NCI-H510A (cell line): ENCODE measurements at places on chromosomes 12 and 14.

DNA sequence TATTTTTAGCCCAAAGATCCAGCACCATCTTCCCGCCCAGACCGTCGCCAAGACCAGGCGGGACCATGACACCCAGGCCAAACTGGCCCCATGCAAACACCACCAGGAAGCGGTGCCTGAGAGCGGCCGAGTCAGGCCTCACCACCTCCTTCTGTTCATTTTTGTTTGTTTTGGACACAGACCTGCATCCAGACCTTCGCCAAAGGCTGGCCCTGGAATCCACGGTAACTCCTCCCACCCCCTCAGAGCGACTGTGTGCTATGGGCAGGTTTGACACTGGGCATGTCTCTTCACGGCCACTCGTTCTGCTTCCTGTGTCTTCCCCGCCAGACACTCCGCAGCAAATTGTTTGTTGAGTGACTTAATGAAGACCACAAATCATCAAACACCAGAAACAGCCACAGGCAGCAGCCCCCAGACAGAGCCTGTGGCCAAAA lies 47.1 kb downstream of the NCOR2 start:
- DNase-seq: peak; percentile 57

GRCh38 chr12:81610955-81611889 lies 147.9 kb downstream of the PPFIA2 start:
- no peak for DNase-seq

GRCh38 chr12:32252199-32253073 lies 145.8 kb downstream of the BICD1 start:
- no peak for DNase-seq

DNA sequence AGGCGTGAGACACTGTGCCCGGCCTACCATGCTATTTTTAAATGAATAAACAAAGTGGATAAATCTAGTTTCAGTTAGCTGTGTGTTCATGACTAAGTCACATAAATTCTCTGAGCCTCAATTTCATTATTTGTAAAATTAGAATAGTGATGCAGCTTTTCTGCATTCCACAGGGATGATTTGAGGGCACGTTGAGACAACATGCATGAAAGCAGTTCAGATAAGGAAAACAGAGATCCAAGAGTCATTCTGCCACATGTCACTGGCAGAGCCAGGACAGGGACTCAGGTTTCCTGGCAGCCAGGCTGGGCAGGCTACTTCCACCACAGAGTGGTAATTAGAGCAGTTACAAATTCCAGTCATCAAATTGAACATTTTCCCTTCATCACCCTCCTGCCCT lies 2.9 kb upstream of the PPP4R4 start:
- no peak for DNase-seq

DNA sequence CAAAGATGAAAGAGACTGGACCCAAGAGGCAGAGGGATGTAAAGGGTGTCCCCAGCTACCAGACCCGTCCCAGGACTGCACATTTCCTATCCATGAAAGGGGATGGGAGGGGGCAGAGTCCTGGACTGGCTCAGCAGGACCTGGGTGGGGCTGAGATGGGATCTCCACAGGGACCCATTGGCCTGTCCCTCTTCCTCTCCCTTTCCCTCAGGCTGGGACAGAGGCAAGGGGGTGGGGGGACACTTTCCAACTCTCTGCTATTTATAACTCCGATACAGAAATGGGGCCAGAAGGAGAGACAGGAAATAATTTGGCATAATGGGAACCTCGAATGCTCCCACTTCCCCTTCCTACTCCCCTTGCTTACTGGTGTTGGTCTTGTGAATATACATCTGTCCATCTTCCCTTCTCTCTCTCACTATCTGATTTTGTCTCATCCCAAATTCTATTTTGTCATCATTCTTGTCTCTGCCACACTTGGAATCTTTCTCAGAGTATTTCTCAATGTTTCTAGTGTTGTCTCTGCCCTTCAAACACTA lies 1.1 kb upstream of the ITGA7 start:
- no peak for DNase-seq

DNA sequence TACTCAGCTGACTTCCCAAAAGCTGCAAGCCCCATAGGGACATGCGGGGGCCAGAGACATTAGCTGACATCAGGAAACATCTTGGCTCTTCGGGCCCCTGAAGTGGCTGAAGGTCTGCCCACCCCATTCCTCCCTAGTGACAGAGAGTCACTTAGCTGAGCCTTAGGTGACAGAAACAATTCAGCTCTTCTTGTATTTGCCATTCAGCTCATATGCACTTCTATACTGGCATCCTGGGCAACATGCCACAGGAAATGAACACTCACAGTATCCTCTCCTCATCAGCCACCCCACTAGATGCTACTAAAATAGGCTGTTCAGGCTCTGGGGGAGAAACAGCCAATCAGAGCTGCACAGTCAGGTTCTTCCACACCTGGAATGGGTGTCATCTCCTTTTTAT lies 3.4 kb downstream of the DCTN2 start:
- DNase-seq: peak; percentile 71

GRCh38 chr14:104903990-104904389 lies 20.7 kb upstream of the PLD4 start:
- DNase-seq: no peak

DNA sequence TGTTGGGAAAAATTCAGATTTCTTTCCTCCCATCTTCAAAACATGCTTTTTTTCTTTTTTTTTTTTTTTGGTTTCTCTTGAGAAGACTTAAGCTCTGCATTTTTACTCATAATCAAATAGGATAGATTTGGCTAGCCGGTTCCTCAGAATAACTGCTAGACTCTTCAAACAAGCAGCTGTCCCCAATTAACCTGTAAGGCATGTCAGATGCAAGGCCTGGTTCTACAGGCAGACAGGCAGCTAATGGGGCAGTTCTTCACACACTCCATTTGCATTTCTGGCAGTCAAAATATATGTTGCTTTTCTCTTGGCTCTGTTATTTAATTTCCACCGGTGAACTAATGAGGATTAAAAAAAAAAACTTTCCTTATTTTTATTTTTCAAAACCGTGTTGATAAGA lies 228.0 kb upstream of the ATP2B1 start:
- DNase-seq: no peak

DNA sequence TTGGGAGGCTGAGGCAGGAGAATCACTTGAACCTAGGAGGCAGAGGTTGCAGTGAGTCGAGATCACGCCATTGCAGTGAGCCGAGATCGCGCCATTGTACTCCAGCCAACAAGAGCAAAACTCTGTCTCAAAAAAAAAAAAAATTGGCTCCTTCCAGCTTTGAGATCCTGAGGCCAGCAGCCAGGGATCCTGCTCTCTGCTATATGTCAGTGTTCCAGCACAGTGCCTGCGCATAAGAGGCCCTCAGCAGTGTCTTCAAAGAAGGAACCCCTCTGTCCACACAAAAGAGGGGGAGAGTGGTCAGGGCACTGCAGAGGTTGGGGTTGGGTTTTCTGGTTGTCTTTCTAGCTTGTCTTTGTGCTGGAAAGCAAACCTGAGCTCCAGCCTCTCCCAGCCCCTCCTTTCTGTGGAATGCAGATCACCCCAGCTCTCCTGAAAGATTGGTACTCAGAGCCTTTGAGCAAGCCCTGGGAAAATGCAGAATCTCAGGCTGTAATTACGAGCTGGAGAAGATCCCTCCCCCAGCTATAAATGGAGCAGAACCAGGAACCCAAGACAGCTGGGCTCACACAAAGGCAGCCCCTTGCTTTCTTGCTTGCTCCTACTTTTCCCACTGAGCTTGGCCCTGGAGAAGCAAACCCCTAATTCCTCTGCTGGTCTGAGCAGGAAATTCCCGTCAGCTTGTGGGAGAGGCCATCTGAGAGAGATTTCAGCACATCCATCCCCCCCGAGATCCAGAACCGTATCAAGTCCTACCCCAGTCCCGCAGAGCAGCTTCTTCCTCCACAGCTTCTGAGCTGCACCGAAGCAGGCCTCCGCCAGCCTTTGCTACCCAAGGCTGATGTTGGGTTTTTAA lies 205.7 kb downstream of the ZFP36L1 start:
- no peak for DNase-seq

- no peak for DNase-seq
Measured at GRCh38 chr12:4119157-4119761, 154.3 kb upstream of the CCND2 start.

DNA sequence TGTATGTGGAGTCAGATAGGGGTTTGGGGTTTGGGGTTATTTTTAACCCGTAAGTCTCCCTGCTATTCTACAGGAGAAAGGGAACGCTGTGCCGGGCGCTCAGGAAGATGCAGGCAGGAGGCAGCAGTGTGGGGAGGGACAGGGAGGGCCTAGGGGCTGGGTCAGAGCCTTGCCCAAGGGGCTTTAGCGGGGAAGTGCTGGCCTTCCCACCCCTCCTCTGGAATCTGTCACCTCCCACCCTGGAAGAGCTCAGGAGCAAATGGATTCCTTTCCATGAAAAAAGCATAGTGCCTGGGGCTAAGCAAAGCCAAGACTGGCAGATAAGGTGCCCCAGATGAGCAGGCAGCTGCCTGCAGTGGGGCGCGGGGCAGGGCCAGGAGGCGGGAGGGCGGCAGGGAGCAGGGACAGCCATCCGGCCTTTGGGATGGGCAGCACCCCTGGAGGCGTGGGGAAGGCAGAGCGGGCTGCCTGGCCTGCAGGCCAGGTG lies 7.3 kb upstream of the INF2 start:
- DNase-seq: no peak

GRCh38 chr12:131046813-131047788 lies 93.4 kb downstream of the ADGRD1 start:
- DNase-seq: no peak

- DNase-seq: no peak
Measured at GRCh38 chr12:105212438-105212837, 23.5 kb downstream of the APPL2 start.

GRCh38 chr14:101957406-101958234 lies 6.8 kb upstream of the DYNC1H1 start:
- DNase-seq: no peak

DNA sequence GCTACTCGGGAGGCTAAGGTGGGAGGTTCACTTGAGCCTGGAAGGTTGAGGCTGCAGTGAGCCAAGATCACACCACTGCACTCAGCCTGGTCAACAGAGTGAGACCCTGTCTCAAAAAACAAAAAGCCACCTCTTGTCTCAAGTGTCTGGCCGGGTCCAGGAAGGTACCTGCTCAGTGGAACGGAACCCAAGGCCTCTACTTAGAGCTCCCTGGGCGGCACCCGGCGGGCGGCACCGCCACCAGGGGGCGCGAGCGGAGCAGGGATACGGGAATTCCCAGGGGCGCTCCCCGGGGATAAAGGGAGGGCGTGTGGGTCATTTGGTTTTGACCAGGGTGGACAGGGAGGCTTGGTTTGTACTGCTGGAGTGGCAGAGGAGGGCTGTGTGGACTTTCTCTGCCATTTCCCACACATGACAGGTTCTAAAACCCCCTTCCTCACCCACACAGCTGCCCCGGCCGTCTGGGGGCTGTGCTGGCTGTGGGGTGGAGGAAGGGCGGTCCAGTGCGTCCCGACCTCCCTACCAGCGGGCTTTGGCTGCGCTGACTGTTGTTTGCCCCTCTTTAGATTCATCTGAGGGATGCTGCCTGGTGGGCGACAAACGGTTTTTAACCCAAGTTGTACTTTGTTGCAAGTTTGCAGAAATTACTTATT lies 91.4 kb downstream of the SETD3 start:
- peak; percentile 11 for DNase-seq

DNA sequence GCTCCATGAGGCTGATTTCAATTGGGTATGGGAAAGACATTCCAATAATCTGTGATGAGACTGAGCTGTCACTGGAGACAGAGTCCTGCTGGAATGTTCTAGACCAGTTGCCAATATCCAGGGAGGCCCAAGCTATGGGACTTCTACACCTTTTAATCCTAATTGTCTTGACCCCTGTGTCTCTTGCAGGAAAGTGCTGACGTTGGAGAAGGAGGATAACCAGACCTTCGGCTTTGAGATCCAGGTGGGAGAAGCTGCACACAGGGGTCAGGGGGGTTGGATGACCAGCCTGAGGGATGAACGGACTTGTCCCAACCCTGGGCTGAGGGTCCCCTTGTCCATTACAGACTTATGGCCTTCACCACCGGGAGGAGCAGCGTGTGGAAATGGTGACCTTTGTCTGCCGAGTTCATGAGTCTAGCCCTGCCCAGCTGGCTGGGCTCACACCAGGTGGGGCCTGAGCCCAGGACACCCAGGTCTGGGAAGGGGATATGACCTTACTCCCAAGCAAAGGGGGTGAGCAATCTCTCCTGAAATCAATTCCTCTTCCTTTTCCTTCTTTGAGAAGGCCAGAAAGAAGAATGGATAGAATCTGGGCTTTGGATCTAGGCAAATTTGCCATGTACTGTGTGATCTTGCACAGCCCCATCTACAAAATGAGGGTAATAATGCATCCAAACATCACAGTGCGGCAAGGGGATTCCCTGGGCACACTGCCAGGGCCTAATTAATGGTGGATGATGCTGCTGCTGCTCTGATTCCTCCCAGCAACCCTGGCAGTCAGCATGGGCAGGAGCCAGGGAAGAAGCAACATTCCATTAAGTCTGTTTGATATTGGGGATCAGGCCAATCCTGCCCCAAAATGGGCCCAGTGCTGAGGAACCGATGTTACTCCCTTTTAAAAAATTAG lies 4.2 kb downstream of the TAMALIN start:
- no peak for DNase-seq

GRCh38 chr14:56659378-56659777 lies 79.8 kb downstream of the TMEM260 start:
- DNase-seq: no peak

DNA sequence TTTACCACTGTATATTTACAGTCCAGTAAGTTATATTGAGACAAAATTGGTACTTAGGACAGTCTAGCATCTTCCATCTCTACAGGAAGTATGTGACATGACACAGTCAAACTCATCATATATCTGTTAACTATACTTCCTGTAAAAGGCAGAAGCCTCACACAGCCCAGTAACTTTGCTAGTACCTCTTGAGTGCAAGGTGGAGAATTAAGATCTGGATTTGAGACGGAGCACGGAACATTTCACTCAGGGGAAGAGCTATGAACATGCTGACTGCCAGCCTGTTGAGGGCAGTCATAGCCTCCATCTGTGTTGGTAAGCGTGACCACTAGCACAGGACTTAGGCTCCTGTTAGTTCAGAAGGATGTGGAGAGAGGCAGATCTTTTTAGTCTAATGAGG lies 333.7 kb upstream of the OR4E1 start:
- no peak for DNase-seq

GRCh38 chr12:83979785-83980184 lies 932.8 kb downstream of the SLC6A15 start:
- DNase-seq: no peak

- DNase-seq: no peak
Measured at GRCh38 chr14:79916892-79917291, 294.4 kb downstream of the DIO2 start.

DNA sequence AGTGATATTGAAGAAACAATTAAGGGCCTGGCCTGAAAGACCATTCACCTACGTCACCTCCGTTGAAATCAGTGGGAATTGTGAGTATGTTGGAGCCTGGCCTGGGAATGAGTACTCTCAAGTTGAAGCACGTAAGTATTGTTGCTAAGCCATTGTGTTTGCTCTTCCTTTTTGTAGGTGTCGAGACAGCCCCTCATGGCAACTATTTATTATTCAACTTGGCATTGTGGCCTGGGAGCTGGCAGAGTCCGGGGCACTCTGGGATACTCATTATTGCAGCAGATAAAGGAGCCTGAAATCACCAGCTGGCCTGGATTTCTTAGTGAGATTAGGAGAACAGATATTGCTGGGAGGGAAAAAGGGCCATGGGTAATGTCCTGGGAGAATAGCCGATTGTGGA lies 147.4 kb downstream of the C12orf75 start:
- no peak for DNase-seq

GRCh38 chr14:100072783-100073346 lies 7.6 kb downstream of the EVL start:
- DNase-seq: no peak

GRCh38 chr12:32257695-32258496 lies 141.5 kb upstream of the FGD4 start:
- no peak for DNase-seq
